ENCODE measurements at places on chromosomes 6 and 20.

DNA sequence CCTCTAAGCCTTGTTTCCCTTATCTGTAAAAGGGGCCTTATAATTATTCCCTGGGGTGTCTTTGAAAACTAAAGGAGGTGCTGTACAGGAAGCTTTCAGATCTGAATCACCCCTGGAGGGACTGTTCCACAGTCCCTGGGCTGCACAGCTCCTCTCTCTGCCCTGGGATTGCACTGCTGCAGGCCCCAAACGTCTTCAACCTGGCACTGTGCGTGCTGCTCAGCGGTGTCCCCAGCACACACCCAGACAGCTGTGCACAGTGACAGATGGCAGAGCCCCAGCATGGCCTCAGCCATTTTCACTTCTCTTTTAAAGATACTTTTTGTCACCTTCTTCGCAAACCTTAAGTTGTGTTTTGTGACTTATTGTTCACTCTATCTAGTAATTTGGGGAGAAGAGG, 50.7 kb upstream of the INSM1 start:
- DNase-seq = no peak

DNA sequence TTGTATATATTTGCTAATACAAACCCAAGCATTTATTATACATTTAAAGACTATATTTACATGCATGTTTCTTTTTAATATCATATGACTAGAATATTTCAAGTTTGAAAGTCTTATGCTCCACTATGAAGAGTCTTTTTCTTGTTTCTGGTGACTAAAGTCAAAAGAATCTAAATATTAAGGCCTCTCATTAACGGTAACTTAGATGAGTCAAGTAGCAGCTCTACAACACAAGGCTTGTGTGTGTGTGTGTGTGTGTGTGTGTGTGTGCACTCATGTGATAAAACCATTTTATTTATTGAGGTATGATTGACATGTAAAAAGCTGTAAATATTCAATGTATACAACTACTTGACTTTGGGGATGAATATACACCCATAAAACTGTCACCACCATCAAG, 275.6 kb downstream of the TFAP2B start:
- no peak for DNase-seq

GRCh38 chr6:106637051-106637716, 7.8 kb downstream of the QRSL1 start:
- DNase-seq = no peak

DNA sequence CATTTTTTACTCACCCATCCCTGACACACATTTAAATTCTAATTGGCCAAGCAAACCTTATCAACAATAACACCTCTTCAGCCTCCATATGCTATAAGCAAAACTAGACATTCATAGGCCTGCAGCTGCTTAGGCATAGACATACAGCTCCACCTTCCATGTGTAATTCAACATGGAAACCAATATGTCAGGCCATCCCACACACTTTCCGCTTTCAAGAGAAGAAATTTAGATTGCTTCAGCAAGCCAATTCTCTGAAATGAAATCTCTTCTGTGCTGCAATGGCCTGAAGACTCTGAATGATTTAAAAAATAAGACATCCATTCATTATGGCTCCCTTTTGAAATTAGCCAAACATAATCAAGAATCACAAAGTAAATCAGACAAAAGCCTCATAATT, 4.5 kb upstream of the RAB22A start:
- no peak for DNase-seq
